ENCODE measurements at places on chromosomes 4 and X.

GRCh38 chr4:152099061-152099425 lies 338.2 kb upstream of the GATB start:
- DNase-seq: no peak

DNA sequence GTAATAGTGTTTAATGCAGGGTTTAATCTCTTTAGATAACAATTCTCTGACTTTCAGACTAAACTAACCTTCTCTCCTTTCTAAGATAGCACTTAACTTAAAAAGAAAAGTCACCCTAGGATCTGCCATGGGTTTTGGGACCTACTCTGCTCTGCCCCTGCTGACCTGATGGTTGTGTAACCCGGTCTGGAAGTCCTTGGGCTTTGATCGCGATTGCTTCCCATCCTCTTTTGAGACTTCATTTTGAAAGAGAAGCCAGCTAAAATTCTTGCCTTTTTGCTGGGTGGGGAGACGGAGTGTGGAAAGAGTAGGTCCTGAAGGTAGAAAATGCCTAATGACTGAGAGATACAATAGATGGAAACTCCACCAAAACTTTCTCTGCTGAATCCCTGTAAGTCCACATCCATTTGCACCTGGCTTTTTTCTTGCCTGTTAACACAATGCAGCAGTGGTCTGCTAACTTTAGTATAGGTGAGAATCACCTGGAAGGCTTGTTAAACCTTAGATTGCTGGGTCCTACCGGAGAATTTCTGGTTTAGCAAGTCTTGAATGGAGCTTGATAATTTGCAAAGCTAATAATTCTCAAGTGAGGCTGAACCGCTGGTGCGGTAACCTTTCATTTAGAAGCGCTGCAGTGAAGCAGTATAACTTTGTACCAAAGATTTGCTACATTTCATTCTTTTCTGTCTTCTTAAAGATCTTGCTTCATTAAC lies 45.6 kb upstream of the CCSER1 start:
- no peak for DNase-seq

GRCh38 chr4:107318078-107318477 lies 282.0 kb upstream of the DKK2 start:
- DNase-seq: no peak

DNA sequence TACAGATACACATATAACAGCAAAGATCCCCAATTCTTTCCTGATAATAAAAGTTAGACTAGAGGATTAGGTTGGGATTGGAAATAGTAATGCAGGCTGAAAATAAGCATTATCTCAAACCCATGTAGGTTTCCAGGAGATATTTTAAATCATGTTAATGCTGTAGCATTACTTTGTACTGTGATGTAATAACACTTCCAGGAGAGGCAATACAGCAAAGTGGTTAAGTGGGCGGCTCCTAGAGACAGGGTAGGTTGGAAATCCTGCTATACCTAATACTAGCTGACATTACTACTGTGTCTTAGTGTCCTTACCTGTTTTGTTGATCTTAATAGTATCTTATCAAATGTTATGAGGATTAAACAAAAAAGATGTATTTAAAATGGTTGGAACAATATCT lies 9.6 kb downstream of the PAICS start:
- no peak for DNase-seq

DNA sequence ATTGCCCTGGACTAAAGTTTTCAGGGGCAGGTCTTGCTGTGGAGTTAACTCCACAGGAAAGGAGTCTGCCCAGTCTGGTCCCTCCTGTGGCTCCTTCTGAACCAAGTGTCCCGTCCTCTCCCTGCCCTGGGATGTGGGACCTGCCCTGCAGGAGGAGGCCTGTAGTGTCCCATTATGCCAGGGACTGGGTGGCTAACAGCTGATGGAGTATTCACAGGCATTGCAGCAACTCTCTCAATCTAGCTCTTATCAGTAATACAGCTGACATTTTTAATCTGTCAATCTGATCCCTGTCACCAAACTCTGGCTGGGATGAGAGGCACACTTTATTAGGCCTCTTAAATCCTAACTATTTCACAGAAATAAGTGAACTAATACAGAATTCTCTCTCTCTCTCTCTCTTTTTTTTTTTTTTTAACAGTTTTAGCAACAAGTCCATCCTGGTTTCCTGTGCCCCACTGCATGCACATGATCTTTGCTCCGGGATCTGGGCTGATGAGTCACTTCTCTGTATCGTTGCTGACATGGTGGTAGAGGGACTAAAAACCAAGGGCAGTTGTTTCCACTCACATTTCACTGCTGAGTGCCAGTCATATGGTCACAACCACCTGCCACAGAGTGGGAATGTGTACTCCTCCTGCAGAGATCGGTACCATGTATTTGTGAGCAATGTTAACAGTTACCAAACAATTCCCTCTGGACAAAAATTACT lies 39.1 kb downstream of the HAND2 start:
- DNase-seq: no peak

- no peak for DNase-seq
Measured at GRCh38 chrX:506341-506740, 119.6 kb upstream of the PPP2R3B start.

DNA sequence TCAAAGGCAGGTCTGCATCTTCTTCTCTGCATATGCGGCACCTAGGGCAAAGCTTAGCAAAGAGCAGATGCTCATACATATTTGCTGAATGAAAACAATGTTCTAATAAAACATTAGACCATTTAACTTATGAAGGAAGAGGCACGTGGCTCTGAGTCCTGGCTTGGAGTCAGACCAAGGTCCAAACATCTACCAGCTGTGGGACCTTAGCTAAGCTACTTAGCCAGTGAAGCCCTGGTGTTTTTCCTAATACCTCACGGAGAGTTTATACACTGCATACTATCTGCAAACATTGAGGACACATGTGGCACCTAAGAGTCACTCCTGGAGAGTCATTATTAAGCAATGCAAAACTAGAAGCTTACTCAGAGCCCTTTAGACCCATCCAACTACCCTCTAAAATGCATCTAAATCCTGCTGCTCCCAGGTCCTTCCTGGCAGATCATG lies 9.0 kb downstream of the PDGFC start:
- DNase-seq: no peak

DNA sequence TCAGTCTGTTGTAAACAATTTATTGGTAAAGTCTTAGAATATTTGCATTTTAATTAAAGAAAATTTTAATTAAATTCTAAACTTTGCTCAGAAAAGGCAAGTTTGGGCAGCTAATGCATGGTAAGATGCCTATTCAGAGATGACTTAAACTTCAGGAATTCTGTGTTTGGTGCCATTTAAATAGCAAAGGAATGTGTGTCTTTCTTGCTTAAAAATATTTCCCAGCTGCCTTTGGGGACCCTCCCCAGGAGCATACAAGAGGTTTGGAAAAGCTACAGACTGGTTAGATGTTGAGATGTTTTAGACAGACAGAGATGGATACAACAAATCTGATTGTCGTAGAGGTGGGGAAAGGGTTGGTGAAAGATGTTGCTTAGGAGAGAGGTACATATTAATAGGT lies 36.5 kb downstream of the AFF2 start:
- DNase-seq: no peak

DNA sequence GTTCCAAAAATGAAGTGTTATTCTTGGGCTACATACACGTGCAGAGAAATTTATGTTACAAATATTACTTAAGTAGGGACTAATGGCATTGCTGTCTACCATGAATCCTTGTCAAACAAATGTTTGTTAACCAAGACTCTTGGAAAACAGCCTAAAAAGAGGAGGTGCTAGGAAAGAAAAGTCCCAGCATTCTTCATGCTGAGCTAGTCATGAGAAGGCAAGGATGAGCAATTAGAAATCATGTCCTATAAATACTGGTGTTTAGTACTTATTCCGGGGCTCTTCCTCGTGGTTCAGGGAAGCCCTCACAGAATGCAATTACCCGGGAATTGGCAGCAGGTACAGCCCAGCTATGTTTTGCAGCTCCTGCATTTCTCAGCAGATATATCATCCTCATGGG lies 378.1 kb upstream of the FTHL17 start:
- no peak for DNase-seq

DNA sequence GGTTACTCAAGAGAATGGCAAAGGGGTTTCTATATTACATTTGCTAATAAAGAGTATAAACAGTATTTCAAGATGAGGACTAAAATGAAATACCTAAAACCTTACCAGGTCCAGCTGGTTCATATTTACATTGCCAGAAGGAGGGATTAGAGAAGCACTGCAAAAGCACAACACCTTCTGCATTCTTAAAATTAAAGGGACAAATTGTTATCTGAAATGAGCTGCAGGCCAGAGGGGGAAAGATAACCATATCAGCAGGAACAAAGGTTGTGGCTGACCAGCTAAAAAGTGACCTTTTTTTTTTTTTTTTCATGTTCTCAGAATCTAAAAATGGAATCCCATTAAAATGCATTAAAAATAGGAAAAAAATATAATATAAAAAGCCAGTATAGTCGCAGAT lies 39.7 kb downstream of the AFF2 start:
- DNase-seq: no peak

- no peak for DNase-seq
Measured at GRCh38 chr4:22739968-22740367, 47.2 kb downstream of the GBA3 start.

DNA sequence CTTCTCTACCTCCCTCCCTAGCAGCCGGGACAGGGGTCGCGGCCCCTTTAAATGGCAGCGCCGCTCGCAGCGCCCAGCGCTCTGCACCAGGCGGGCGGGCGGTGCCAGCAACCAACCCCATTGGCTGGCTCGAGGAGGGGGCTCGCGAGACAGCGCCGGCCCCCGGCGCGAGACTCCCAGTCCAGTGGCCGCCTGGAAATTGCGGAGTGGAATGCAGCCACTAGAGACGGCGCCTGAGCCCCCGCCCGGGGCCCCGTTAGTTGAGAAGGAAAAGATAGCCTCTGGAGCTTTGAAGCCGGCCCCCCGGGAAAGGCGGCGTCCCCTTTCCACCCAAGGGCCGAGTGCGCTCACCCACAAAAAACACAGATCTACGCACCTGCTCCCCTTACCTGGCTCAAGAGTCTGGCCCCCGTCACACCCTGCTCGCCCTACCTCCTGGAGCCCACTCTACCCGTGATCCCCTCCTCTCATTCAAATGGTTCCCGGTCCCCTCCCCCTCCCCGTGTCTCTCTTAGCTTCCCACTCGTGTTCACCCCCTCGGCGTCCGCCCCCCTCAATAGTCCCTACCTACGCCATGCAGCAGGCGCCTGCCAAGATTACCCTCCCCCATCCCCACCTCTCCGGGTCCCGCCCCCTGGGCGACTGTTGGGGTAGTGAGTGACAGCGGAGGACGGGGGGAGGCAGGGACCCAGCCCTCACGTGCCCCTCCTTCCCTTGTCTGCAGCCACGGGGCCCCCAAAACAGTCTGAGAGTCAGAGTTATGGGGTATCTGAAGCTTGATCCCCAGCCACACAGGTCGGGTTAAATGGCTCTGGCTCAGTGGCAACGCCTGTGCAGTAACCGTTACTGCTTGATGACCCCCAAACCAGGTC lies at the start of gene ZMYM3:
ZMYM3 (minus strand) TSS at position 49 of the 872 bp plus-strand sequence. CDS start 885 bp downstream, outside the sequence.
- peak; percentile 86 for DNase-seq

GRCh38 chr4:139889264-139889663 lies 223.6 kb downstream of the MGST2 start:
- no peak for DNase-seq

DNA sequence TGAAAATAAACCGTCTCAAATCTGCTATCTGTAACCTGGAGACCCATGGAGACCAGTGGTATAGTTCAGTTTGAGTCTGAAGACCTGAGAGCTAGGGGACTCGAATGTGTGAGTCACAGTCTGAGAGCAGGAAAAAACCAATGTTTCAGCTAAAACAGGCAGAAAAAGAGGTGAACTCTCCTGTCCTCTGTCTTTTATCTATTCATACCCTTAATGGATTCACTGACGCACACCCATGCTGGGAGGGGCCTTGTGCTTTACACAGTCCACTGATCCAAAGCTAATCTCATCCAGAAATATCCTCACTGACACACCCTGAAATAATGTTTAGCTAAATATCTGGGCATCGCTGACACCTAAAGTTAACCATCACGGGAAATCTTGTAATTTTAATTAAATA lies 297.9 kb downstream of the GPM6A start:
- DNase-seq: no peak

GRCh38 chr4:13536607-13537006 lies 7.7 kb downstream of the NKX3-2 start:
- no peak for DNase-seq

DNA sequence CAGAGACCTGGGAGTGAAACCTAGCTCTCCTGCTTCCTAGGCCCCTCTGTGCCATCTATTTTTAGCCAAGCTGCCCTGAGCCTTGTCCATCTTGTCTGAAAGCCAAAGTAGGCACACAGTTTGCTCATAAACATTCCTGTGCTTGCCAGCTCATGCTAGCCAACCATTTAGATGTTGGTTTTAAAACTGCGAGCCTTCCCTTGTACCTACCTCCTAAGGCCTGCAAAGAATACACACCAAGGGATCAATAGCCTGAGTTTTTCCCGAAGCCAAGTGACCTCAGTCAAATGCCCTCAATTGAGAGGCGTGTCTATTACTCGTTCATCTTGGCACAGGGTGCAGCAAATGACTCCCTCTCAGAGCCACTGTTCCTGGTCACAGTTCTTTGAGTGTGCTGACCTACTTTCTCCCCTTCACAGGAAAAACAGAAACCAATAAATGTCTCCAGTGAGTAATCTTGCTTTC lies 48.5 kb downstream of the ZCCHC12 start:
- no peak for DNase-seq

DNA sequence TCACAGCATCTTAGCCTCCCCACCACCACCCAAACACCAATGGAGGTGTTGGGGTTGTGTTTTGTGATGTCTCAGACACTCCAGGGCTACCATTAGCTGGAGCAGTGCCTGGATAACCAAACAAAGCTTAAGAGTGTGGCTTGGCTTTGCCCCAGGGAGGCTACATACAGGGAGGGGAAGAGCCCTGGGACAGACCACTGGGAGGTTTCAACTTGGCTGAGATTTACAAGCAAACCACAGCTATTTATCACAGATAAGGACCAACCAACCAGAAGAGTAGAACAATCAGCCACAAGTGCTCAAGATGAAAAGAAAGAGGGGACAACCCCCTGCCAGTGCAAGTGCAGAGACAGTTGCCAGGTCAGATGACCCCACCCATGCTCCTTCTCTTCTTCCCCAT lies 24.1 kb downstream of the SOX3 start:
- no peak for DNase-seq

DNA sequence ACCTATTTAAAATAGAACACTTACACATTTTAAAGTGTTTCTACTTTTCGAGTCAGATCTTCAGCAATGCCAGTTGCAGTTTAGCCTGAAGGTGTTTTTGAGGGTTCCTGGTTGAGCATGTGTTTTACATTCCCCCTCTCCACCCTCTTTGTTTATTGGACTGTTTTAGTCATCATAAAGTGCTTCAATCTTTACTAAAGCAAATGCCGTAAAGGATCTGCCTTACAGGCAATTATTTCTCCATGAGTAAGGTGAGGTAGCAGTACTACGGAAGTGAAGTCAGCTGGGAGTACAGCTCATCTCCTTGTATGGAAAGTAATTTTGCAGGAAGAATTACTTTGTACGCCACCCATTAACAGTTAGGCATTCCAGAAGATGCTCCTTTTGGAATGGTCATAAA lies 36.9 kb downstream of the PDLIM5 start:
- no peak for DNase-seq
